T-helper 9 cell (primary cell): ENCODE measurements at places on chromosomes 6 and 20.

- DNase-seq, result no peak
Measured at GRCh38 chr20:62463651-62464424, 12.0 kb downstream of the GATA5 start.

GRCh38 chr6:24252280-24252679, 105.6 kb downstream of the DCDC2 start:
- no peak for DNase-seq

DNA sequence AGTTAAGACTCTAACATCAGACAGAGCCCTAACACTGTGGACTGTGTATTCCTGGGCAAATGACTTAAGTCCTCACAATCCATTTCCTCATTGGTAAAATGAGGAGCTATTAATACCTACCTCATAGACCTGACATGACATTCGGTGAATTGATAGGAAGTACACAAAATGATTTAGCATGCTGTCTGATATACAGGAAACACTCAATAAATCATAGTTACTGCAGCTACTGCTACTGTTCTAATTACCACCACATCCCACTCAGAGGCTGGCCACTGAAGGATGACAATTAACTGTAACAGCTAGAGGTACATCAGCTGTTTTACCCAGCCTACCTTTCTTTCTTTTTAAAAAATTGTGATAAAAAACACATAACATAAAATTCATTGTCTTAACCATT, 87.7 kb downstream of the PLCG1 start:
- no peak for DNase-seq

GRCh38 chr20:61369731-61370520, 117.9 kb downstream of the CDH4 start:
- DNase-seq, result no peak

GRCh38 chr20:1595333-1595732, 24.5 kb downstream of the SIRPB1 start:
- DNase-seq, result no peak

- DNase-seq, result no peak
Measured at GRCh38 chr6:2911171-2911570, 8.1 kb upstream of the SERPINB9 start.

DNA sequence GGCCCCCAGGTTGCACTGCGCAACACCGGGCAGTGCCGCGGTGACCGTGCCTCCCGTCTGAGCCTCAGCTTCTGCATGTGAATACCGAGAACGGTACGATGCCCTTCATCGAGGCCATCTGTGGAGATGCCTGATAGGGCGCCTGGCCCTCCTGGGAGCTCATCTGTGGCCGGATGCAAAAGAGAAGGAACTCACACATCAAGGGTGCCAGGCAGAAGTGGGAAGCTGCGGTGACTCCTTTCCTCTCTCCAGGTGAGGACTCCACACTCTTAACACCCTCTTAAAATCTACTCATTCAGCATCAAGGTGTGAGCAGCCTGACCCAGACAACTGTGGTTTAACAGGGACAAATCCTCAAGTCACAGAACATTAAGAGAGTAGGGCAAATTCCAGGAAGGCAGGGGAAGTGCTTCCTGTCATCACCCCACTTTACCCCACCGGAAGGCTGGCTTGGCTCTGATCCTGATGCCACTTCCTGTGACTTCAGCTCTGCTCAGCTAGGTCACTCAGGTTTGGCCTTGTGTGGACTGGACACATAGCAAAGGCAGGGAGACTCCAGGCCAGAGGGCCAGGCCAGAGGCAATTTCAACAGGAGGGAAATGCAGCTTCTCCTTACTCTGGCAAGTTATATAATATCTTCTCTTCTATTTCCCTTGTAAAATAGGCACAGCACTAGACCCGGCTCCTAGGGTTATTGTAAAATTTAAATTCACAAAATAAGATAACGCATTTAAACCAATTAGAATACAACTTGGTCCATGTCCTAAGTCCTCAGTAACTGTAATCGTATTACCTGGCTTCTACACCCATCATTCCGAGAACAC, 69.4 kb downstream of the CPNE5 start:
- no peak for DNase-seq

GRCh38 chr6:125095580-125096301, 57.8 kb upstream of the TPD52L1 start:
- no peak for DNase-seq

DNA sequence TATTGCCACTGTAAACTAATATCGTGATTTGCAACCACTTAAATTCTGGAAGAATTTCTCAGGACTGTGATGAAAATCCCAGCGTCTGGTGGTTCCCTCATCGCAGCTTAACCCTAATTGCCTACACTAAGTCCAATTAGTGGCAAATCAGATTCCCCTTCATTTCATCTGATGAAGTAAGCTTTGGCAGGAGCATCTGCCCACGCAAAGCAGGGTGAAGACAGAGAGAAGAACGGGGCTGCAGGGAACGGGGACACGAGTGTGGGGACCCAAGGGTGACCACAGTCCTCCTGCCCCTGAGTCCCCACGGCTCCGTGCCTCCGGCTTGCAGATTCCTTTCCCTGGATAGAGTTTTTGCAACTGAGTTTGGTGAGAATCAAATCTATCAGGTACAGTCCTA, 159.5 kb downstream of the LY86 start:
- DNase-seq, result no peak

GRCh38 chr6:45084257-45084656, 243.9 kb upstream of the RUNX2 start:
- DNase-seq, result no peak

DNA sequence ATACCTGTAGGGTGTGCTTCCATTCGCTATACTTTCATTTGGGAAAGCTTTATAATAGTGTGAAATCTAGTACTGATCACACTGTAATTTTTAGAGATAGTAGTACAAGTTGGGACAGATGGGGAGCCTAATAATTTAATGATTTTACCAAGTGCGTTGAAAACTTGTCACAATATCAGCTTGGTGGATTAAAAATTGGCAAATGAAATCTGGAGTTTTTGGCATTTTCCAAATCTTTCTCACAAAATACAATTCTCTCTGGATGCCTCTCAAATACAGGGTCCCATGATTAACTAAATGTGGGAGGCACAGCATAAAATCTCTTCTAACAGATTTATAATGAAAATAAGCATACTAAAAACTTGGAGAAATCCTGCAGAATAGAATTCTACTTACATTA, 96.4 kb downstream of the PLCB4 start:
- no peak for DNase-seq

- no peak for DNase-seq
Measured at GRCh38 chr6:33783781-33784520, 5.0 kb downstream of the LEMD2 start.

- no peak for DNase-seq
Measured at GRCh38 chr20:37896932-37897548, 5.9 kb upstream of the VSTM2L start.

DNA sequence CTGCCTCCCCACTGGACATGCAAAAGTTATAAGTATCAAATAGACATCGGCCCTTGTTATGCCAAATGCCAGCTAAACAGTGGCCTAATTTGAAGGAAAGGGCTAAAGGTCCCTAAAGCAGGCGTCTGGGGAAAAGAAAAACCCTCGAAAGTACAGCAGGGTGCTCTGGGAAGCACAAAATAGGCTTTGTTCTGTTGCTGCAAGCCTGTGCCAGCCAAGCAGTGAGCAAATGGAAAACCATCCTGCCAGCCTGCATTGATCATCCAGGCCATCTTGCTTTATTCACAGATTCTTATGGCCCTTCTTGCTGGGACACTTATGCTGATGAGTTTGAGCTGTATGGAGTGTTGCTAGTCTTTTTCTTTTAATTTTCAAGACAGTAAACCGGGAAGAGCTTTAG, 62.2 kb upstream of the PLEKHG1 start:
- DNase-seq, result no peak

- no peak for DNase-seq
Measured at GRCh38 chr6:26045928-26046368, 41.3 kb upstream of the HFE start.

DNA sequence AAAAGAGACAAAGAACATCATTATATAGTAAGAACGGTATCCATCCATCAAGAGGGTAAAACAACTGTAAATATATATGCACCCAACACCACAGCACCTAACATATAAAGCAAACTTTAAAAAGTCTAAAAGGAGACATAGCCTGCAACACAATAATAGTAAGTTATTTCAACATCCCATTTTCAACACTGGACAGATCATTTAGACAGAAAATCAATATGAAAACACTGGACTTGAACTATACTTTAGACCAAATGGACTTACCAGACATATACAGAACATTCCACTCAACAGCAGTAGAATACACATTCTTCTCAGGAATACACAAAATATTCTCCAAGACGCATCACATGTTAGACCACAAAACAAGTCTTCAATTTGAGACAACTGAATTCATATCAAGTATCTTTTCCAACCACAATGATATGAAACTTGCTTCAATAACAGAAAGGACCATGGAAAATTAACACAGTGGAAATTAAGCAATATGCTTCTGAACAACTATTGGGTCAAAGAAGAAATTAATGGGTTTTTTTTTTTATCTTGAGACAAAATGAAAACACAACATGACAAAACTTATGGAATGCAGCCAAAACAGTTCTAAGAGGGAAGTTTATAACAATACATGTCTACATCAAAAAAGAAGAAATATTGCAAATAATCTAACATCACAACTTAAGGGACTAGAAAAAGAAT, 23.9 kb upstream of the ASF1A start:
- DNase-seq, result no peak

DNA sequence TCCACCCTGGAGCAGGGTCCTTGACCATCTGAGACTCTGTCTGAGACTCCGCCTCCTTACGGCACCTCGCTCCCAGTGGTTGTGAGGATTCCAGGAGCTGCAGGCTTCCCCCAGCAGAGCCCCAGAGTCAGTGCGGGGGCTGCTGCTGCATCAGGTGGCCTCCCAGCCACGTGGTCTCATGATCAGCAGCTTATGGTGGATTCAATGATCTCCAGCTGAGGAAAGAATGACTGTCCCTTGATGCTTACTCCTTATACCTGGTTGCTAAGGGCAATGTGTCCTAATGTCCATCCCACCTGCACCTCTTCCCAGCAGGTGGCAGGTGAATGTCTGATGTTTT, 40.0 kb downstream of the SLC22A1 start:
- no peak for DNase-seq

DNA sequence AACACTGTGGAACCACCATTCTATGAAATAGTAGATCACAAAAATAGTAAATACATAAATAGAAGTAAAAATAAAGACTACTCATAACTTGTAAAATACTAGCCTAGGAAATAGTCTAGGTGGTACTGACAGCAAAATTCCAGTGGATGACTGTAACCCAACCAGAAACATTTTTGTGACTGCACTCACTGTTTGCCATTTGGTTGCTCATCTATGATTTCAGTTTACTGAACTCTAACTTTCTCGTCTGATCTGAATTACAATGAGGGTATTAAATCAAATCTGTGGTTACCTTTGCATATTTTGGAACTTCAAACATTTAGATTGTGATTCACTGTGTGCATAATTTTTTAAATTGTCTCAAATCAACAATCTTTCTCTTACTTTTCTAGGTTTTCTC, 151.1 kb downstream of the KHDC1L start:
- DNase-seq, result no peak

GRCh38 chr6:110617057-110617456, 140.6 kb upstream of the SLC22A16 start:
- no peak for DNase-seq

DNA sequence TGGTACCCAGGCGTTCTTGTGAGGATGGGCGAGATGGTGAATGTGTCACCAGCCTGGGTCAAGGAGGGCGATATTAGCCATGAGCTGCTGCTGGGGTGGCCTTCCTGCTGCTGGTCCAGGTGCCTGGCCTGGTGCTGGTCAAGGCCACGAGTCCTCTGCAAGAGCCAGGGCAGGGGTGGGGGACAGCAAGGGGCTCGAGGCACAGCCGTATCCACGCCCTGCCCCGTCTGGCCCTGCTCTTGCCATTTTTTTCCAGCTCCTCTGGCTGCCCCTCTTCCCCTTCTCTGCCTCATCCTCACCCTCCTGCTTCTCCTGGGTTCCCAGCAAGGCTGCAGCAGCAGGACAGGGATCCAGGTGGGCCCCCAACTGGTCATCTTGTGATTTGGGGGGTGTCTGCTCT, 51.2 kb downstream of the CDH4 start:
- no peak for DNase-seq

GRCh38 chr6:165266191-165266590, 43.2 kb downstream of the C6orf118 start:
- DNase-seq, result no peak

GRCh38 chr6:21263531-21264287, 329.8 kb upstream of the SOX4 start:
- DNase-seq, result no peak

- DNase-seq, result no peak
Measured at GRCh38 chr20:48105526-48105925, 320.2 kb upstream of the SULF2 start.

DNA sequence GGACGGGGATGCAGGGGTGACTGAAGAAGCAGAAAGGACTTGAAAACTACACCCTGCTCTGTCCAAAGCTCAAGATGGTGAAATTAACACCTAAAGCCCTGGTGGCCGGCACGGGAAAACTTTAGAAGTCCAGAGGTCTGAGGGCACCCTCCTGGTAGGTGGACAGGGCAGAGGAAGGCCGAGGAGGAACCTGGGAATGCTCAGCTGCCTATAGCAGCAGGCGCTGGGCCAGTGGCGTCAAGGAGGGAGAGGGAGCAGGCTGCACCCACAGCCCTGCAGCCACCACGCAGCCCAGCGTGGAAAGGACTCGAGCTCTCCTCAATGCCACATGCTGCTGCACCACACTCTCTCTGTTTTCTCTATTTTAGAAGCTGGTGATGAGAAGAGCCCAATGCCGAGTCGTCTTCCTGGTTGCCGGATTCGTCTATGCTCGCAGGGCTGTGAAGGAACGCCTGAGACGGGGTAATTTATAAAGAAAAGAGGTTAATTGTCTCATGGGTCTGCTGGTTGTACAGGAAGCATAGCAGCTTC, 248.3 kb upstream of the AFDN start:
- DNase-seq, result no peak

GRCh38 chr6:105326833-105327770, 75.8 kb downstream of the PREP start:
- no peak for DNase-seq

- DNase-seq, result no peak
Measured at GRCh38 chr6:134080171-134080795, 27.9 kb upstream of the SLC2A12 start.
